Natural killer cell treated with Interleukin-12 subunit alpha and Interleukin-12 subunit beta and Interleukin-15 and Interleukin-18, amount 100 ng/mL, for 72 hours (primary cell): ENCODE measurements at places on chromosomes 1 and 21.

DNA sequence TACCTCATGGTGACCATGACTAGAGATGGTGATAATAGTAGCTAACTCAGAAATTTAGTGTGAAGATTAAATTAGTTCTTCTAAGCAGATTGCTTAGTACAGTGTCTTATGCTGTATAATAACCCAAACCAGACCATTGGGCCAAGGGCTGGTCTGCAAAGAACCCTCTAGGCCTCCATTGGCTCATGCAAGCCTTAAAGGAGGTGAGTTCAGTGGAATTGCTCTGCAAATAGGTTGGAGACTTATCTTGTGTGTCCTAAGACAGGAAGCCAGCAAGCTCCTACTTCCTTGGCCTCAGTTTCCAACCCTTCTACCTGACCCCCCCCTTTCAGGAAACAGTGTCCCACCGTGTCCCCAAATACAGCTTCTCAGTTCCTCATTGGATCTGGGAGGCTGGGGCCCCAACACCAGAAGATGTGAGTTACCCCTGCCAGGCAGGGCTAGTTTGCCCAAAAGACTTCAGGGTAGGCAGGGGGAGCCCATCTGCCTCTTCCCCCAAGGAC, 1.9 kb upstream of the MEF2D start:
- no peak for DNase-seq
- H3K4me1 ChIP-seq, result peaks cover 55% of the 10 kb centered on the region
- no peaks in the 10 kb centered on the region for H3K36me3 ChIP-seq
- peak overlapping the region; percentile 97 for H3K27ac ChIP-seq
- H3K4me3 ChIP-seq, result peak overlapping the region; percentile 76
- H3K27me3 ChIP-seq, result no peaks in the 10 kb centered on the region

- no peaks in the 10 kb centered on the region for H3K4me1 ChIP-seq
- no peaks in the 10 kb centered on the region for H3K36me3 ChIP-seq
- no peaks in the 10 kb centered on the region for H3K27me3 ChIP-seq
- DNase-seq, result no peak
- H3K27ac ChIP-seq, result no peak overlapping the region
These were observed 24.7 kb downstream of the CLIC4 start for GRCh38 chr1:24769656-24770651.

DNA sequence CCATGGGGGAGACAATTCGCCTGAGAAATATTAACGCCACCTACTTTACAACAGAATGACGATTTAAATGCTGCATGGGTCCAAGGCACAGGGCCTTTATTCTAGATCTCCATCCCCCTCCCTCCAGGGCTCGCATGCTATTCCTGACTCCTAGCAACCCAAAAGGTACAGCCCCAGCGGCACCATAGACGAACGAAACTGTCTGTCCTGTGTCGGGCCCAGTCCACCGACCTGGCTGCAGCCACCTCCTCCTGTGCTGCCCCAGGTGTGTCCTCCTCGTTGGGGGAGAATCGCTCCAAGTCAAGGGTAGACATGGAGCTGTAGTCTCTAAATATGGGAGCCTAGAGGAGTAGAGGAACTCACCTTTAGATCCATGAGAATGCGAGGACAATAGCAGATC, 196.5 kb downstream of the TOMM20 start:
- no peaks in the 10 kb centered on the region for H3K27me3 ChIP-seq
- H3K36me3 ChIP-seq, result no peaks in the 10 kb centered on the region
- H3K4me1 ChIP-seq, result peaks cover 42% of the 10 kb centered on the region
- no peak overlapping the region for H3K27ac ChIP-seq

DNA sequence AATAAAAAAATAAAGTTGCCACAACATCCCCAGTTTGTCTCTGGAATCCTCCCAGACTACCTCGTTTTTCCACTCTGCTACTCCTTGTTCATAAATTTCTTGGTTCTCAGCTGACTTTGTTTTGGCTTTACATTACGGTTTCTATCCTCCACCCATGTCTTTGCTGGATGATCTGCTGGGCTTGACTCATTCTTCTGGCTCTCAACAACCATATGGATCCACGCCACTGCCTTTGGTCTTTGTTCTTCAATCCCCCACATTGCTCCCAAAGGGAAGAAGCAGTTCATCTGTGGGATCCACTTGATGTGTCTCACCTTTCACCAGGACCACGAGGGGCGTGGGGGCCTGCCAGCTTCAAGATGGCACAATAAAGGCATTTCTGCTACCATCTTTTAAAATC, 67.1 kb upstream of the NBL1 start:
- H3K27ac ChIP-seq, result no peak overlapping the region
- H3K4me3 ChIP-seq, result no peak overlapping the region
- H3K36me3 ChIP-seq, result no peaks in the 10 kb centered on the region
- no peak for DNase-seq

- DNase-seq, result no peak
- H3K27me3 ChIP-seq, result peaks cover 10% of the 10 kb centered on the region
- H3K4me1 ChIP-seq, result peaks cover 2% of the 10 kb centered on the region
These were observed 209.0 kb downstream of the DYRK1A start for GRCh38 chr21:37575580-37575979.

GRCh38 chr1:17826165-17826488, 71.0 kb downstream of the ACTL8 start:
- H3K27me3 ChIP-seq, result peaks cover 13% of the 10 kb centered on the region
- no peak overlapping the region for H3K4me3 ChIP-seq
- no peak overlapping the region for H3K27ac ChIP-seq
- no peaks in the 10 kb centered on the region for H3K4me1 ChIP-seq

DNA sequence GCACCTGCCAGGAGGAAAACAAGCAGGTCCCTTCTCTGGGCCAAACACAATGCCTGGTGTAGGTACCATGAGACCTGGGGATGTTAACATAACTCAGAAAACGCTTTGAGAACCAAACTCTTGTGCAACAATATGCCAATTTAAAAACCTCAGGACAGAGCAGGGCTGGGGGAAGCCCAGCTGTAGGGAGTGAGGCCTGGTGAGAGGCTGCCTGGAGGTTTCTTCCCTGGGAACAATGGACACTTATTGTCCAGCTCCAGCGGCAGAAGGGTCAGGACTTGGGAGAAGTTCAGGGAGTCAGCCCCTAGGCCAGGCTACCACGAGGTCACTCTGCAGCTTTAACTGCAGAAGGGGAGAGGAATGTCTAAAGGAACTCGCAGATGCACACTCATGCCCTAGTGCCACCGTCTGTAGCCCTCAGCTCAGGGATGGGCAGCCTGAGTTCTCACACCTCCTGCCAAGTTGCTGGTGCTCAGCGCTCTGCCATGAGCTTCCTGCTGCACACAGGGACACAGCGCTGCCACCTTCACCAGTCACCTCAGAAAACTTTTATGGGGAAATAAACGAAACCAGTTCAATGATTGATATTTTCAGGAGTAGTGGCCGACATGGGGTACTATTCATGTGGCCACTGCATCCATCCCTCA, 8.5 kb downstream of the GPR157 start:
- H3K27ac ChIP-seq, result no peak overlapping the region
- H3K4me3 ChIP-seq, result no peak overlapping the region
- H3K36me3 ChIP-seq, result no peaks in the 10 kb centered on the region
- no peak for DNase-seq

DNA sequence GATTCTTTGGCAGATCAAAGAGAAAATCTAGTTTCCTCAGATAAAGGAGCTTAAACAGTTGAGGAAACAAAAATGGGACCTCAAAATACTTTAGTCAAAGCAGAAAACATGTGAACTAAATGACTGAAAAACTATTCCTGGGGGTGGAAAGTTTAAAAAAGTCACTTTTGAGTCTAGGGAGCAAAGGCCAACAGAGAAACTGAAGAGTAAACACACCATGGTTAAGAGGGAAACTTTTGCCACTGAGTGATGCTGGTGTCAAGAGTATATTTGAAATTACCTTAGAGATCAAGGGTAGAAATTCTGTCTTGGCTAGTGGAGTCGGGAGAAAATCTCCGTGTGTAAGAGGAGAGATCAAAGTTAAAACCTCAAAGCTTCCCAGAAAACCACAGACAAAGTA, 501.2 kb upstream of the ADGRL4 start:
- H3K27ac ChIP-seq, result no peak overlapping the region
- no peaks in the 10 kb centered on the region for H3K4me1 ChIP-seq
- H3K4me3 ChIP-seq, result no peak overlapping the region
- H3K36me3 ChIP-seq, result no peaks in the 10 kb centered on the region
- DNase-seq, result no peak
- H3K27me3 ChIP-seq, result no peaks in the 10 kb centered on the region

GRCh38 chr1:198519639-198520501, 20.6 kb downstream of the ATP6V1G3 start:
- no peaks in the 10 kb centered on the region for H3K27me3 ChIP-seq
- peaks cover 49% of the 10 kb centered on the region for H3K4me1 ChIP-seq
- H3K27ac ChIP-seq, result peak overlapping the region; percentile 90
- DNase-seq, result no peak
- H3K4me3 ChIP-seq, result peak overlapping the region; percentile 83

- DNase-seq, result peak; percentile 44
- H3K4me1 ChIP-seq, result peaks cover 4% of the 10 kb centered on the region
- H3K27ac ChIP-seq, result no peak overlapping the region
- no peak overlapping the region for H3K4me3 ChIP-seq
- H3K27me3 ChIP-seq, result no peaks in the 10 kb centered on the region
These were observed 9.9 kb upstream of the MAPKAPK2 start for GRCh38 chr1:206674745-206675175.

DNA sequence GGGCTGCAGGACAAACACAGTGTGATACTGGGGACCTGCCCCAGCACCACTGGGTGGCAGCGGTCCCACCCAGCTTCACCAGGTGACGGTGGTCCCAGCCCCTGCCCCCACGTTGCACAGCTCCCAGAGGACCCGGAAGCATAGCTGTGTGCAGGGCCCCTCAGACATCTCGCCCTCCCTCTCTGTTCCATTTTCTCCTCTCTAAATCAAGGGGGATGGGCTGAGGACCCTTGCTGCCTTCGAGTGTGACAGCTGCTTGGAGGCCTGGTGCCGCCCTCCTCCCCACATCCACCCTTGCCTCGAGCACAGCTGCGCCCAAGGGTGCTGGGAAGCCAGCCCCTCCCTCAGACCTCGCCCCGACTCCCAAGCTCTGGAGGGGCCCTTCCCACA, 16.1 kb upstream of the LRRC3 start:
- H3K4me3 ChIP-seq, result no peak overlapping the region
- H3K27ac ChIP-seq, result no peak overlapping the region
- H3K27me3 ChIP-seq, result no peaks in the 10 kb centered on the region
- DNase-seq, result no peak
- no peaks in the 10 kb centered on the region for H3K4me1 ChIP-seq

GRCh38 chr1:109298666-109299557, 7.9 kb downstream of the MYBPHL start:
- H3K27me3 ChIP-seq, result peaks cover 10% of the 10 kb centered on the region
- no peaks in the 10 kb centered on the region for H3K4me1 ChIP-seq
- H3K36me3 ChIP-seq, result no peaks in the 10 kb centered on the region
- H3K4me3 ChIP-seq, result no peak overlapping the region
- DNase-seq, result no peak
- H3K27ac ChIP-seq, result no peak overlapping the region

DNA sequence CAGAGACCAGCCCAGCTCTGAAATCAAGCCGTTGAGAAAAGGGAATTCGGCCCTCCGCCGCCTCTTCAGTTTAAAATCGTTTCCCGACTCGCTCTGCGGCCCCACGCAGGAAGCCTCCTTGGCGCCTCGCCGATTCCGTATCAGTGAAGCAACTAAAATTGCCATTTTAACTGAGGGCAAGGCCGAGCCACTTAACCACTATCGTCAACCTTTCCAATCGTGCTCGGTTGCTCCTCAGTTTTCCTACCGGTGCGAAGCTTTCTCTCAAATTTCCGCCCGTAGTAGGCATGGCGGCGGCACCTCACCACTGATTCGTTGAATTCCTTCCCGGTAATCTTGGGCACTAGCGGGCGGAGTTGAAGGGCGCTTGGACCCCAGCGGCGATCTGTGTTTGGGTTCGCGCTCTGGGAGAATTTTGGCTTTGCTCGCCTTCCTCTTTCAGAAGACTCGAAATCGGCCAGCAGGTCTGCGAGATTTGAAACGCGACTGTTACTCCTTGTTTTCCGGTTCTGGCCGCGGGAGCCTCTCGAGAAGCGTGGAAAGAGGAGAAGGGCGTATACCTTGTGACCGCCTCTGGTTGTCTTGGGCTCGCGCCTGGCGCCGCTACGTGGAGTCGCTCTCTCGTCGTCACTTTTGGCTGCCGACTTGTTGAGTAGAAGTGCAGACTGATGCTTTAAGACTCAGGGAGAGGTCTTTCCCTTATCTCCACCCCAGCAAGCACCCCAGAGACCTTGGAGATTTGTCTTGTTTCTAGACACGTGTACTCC, at the start of the genes CENPL and DARS2:
Gene CENPL (minus strand): TSS at position 569 of the 767 bp plus-strand sequence. CDS start 13,584 bp downstream, outside the sequence.
Gene DARS2 (plus strand): TSS at position 359 of the 767 bp plus-strand sequence. CDS start 557 bp downstream, outside the sequence.
- no peaks in the 10 kb centered on the region for H3K27me3 ChIP-seq
- peaks cover 40% of the 10 kb centered on the region for H3K4me1 ChIP-seq
- DNase-seq, result peak; percentile 93

GRCh38 chr21:29418813-29419212, 120.1 kb downstream of the BACH1 start:
- no peak for DNase-seq
- no peaks in the 10 kb centered on the region for H3K36me3 ChIP-seq
- no peak overlapping the region for H3K27ac ChIP-seq
- no peak overlapping the region for H3K4me3 ChIP-seq
- no peaks in the 10 kb centered on the region for H3K27me3 ChIP-seq

DNA sequence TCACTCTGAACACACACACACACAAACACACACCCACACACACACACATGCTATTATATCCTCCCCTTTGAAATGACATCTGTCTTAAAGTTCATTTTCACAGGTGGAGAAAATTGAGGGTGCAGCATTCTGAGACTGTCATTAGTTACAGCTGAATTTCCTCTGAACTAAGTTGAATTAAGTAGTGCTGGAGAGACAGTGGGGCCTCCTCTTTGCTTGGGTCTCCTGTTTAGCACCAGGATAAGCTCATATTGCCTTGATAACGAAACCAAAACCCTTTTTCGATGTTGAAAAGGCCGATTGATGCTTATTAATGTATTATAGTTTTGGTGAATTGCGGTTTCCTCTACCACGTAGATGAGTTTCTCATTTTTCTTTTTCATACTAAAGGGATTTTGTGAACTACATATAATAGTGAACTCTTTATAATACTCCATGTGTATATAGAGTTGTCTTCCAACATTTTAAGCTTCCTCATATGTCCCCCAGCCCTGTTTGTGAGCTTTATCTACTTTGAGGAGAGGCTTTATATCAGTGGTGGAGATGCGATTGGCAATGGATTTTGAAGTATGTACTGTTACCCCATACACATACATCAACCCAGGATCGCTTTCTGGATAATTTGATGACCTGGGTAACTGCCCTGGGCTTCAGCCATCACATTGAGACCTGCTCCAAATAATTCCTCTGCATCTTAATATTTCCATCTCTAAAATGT, 17.4 kb downstream of the DYNLT5 start:
- H3K36me3 ChIP-seq, result no peaks in the 10 kb centered on the region
- peak overlapping the region; percentile 47 for H3K4me3 ChIP-seq
- DNase-seq, result no peak
- H3K27ac ChIP-seq, result peak overlapping the region; percentile 64
- peaks cover 26% of the 10 kb centered on the region for H3K4me1 ChIP-seq
- no peaks in the 10 kb centered on the region for H3K27me3 ChIP-seq

GRCh38 chr1:236129306-236129705, 13.0 kb upstream of the GPR137B start:
- peaks cover 41% of the 10 kb centered on the region for H3K27me3 ChIP-seq
- H3K27ac ChIP-seq, result no peak overlapping the region
- no peak overlapping the region for H3K4me3 ChIP-seq
- no peaks in the 10 kb centered on the region for H3K4me1 ChIP-seq

DNA sequence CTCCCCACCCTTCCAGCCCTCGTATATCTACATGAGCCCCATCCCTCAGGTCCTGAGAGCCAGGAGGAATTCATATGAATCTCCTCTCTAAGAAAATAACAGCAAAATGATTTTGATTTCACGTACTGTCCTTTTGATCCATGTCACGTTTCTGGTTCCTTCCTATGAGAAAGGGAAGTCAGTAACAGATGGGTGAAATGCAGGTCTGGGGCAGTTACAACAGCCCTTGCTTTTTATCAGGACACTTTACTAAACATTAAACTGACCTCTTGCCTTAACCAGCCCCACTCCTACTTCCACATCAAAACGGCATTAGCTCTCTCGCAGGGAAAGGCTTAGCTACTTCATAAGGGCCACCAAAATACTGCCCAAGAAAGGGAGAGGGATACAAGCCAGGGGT, 59.0 kb downstream of the SPATA46 start:
- no peaks in the 10 kb centered on the region for H3K36me3 ChIP-seq
- H3K4me1 ChIP-seq, result peaks cover 19% of the 10 kb centered on the region
- H3K4me3 ChIP-seq, result no peak overlapping the region
- DNase-seq, result no peak
